Esophagus mucosa (tissue), 1 donor: ENCODE measurements at places on chromosomes 2 and 18.

DNA sequence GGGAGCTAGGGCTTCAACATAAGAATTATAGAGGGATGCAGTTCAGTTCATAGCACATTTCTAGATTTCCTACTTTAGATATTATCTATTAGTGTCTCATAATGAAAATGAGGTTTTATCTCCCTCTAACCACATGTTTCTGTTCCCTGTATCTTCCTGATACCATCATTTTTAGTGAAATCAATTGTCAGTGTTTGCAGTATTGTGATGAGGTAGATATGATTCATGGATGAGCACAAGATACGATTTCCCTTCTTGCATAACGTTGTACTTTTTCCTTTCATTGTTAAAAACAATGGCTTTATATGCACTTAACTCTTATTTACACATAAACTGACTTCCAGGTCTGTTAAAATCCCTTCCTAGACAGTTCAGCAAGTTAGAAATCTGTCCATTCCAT, 211.4 kb downstream of the ZBTB7C start:
- ATAC-seq, result no peak

DNA sequence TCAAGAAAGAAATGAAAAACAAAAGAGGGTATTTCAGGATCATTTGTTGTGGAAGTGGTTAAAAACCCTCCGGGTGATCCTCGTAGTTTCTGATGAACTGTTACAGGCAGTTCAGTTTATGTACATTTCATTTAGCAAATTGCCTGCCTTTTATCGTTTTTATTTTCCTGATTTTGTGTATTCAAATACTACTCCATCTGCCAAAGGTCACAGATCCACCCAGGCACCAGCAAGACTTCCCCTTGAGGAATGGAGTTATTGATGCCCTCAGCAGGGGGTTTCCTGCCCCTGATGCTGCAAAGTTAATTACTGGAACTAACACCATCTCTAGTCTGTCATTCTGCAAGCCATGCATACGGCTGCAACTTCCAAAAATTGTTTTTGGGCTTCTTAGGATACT, 641.9 kb downstream of the SLC4A3 start:
- ATAC-seq, result no peak

GRCh38 chr2:179574061-179574519, 287.3 kb downstream of the ZNF385B start:
- no peak for ATAC-seq

DNA sequence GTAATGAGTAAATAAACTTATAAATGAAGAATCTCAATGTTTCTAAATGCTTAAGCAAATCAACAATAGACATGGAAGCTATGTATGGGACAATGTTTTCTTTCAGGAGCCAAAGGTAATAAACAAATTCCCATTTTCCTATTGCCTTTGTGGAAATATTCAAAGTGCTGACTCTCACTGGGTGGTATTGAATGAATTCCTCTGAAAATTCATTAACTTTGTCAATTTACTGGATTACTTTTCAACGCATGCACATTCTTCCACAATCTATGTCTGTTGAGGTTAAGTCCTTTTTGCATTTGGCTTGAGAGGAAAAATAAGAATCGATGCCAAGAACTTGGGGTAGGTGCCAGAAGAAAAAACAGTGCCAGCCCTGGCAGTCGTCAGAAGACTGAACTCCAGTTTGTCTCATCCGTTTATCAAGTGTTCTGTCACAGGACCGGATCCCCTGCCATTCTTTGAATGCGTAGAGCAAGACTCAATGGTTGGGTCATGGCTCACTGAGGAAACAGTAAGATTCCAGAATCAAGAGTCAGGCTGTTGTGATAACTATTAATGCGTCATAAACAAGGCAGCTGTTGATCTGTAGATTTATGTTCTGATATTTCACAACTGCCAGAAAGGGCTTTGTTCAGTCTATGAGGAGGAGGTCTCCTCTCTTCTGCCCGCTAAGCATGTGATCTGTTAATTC, 133.3 kb downstream of the GFPT1 start:
- peak; percentile 65 for ATAC-seq

DNA sequence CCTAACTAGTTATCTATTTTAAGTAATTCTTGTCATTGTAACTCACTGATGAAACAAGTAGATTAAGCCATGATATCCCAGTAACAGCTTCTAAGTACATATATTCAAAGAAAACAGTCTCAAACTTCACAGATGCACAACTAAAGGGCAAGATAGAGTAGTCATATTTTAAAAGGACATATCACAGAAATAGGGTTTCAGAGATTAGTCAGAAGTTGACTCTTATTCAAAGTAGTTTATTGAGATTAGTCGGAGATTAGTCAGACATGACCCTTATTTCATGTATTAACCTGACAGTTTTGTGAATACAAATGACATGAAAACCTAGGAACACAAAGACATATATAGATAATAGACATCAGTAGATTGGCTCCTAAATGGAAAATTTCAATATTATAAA, 15.9 kb upstream of the CHAC2 start:
- no peak for ATAC-seq

DNA sequence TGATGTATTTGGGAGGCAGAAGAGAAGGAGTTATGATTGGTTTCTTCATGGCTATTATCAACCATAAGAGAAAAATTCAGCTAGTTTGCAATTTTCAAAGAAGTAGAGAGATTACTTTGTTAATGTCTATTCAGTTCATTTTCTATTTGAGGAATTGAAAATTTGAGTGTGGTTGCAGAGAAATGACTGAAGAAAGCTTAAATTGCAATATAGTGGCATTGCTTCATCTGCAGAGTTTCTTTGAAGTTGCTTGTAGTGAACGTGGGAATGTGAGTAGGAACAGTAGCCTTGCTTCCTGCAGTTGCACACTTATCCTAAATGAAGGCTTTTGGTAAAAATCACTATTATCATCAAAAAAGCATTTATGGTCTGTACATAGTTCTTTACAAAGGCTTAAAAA, 14.7 kb upstream of the CYRIA start:
- ATAC-seq, result no peak

GRCh38 chr2:48713647-48714046, 41.9 kb downstream of the LHCGR start:
- no peak for ATAC-seq

GRCh38 chr2:46548521-46549144, 69.3 kb downstream of the TMEM247 start:
- no peak for ATAC-seq

DNA sequence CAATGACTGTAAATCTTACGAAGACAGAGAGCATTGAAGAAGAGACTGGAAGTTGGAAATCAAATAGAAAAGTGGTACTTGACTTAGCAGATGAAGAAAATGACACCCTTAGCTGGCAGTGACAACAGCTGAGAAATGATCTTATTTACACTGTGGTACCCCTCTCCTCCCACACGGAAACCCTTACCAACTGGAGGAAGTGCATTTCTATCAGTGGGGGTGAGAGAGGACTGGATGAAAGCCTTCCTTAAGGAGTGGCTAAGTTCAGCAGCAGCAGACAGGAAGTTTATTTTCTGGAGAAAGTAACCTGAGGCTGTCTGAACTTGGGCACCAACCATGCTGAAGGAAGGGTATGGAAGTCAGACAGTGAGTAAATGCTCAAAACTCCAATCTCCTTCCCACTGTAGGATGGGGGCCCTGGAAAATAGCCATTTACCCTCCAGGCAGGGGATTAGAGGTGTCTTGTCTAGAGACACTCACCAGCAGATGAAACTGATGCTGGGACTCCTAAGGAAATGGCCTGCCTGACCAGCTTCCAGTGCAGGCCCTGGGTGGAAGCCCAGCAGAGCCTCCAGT, 160.2 kb upstream of the NCK2 start:
- ATAC-seq, result no peak

GRCh38 chr2:221731432-221732145, 159.5 kb upstream of the EPHA4 start:
- ATAC-seq, result peak; percentile 89

- ATAC-seq, result no peak
These were observed 84.5 kb upstream of the MCFD2 start for GRCh38 chr2:46999857-47000678.

- ATAC-seq, result no peak
These were observed 270.9 kb upstream of the TCF4 start for GRCh38 chr18:55858661-55859515.

- ATAC-seq, result no peak
These were observed 970.2 kb upstream of the PIK3C3 start for GRCh38 chr18:40984856-40985255.

- ATAC-seq, result no peak
These were observed 90.7 kb downstream of the POLR1A start for GRCh38 chr2:86015006-86015405.

DNA sequence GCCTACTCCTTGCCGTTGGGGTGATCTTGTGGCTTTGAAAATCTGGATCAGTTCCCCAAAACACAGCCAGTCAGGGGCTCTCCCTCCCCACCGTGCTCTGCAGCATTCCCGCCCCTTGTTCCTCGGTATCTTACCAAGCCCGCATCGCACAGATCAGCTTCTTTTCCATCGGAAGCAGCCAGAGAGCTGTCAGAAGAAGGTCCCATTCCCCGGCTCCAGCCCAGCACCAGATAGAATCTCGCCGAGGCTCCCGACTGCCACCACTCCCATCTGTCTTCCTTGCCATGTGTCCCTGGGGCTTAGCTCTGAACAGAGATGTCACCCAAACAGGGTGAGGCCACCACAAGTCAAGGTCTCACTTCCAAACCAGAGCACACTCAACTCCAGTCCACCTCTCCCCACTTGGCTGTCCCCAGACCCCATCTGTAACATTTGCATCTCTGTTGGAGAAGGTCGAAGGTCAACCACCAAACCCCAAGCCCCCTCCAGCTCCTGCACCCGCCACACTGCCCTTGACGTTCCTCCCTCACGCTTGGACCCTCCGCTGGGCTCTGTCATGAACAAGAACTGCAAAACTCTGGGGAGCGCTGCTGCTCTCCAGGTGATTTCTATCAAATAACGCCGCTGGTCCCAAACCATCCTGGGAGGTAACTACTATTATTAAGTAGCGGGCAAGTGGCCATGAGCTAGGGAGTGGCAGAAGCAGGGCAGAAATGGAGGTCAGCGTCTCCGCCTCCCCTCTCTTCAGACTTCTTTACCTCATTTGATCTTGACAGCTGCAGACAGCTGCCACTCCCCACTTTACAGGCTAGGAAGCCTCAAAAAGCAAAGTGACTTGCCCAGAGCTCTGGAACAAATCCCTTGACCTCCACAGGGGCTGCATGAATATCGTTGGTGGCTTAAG, 70.0 kb upstream of the TAF1B start:
- no peak for ATAC-seq

GRCh38 chr2:172804423-172804822, 68.8 kb downstream of the RAPGEF4 start:
- ATAC-seq, result no peak

DNA sequence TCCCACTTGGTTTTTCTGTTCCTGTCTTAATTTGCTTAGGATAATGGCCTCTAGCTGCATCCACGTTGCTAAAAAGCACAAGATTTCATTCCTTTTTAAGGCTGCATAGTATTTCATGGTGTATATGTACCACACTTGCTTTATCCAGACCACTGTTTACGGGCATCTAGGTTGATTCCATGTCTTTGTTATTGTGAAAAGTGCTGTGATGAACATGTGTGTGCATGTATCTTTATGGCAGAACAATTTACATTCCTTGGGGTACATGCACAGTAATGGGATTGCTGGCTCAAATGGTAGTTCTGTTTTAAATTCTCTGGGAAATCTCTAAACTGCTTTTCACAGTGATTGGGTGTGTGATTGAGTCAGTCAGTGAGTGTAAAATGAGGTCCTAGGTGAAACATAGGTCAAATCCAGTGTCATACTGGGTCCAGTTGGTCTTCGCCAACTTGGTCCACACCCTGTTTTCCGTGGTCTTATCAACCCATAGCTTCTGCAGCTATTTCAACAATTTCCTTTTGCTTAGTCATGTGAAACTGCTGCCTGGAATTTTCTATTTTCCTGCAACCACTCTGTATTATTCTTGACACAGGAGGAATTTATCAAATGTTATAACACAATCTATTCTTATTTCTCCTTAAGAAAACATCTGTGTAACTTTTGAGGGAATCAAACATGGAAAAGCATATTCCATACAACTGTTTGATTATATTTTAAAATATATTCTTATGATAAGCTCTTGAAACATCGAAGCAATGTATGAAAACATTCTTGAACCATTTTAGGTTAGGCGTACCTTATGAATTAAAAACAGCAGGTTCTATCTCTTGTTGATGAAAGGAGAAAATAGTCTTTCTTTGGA, 82.9 kb downstream of the ADCYAP1 start:
- no peak for ATAC-seq

DNA sequence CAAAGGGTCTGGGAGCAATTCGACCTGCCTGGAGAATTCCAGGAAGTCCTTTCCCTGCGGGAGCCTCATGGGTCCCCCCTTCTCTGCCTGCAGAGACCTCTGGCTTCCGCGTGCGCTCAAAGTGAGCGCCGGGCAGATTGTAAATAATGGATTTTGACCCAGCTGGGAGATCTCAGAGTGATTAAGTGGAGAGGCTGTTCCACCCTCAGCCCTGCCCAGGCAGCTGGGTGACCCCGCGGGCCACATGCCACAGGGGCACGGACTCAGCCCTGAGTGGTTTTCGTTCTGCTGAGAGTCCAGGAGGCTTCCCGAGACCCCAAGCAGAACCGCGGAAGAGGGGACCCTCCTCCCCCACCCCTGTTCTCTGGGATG, 1.2 kb downstream of the KCNG2 start:
- no peak for ATAC-seq

GRCh38 chr18:45722899-45723298, 1.1 kb upstream of the SLC14A1 start:
- ATAC-seq, result peak; percentile 80
